Activated CD8-positive, alpha-beta memory T cell treated with anti-CD3 and anti-CD28 coated beads for 36 hours (primary cell): ENCODE measurements at places on chromosomes 4 and X. TPM values are rescaled to one million over a fixed set of nuclear protein-coding genes. Genes with fewer than 3 reads are reported as not detected.

HSPA4L gene
- total RNA-seq: 0.90 TPM

DRD5 gene
- not detected for total RNA-seq

UBE2K gene
- total RNA-seq: 92.5 TPM

HPGD gene
- 1.7 TPM for total RNA-seq

CASP3 gene
- total RNA-seq: 69.2 TPM

DSPP gene
- not detected for total RNA-seq

WDFY3 gene
- 0.96 TPM for total RNA-seq

SOWAHD gene
- total RNA-seq: 0.15 TPM

SHOX gene
- total RNA-seq: not detected

SMPX gene
- total RNA-seq: not detected

DCAF4L1 gene
- 0.36 TPM for total RNA-seq

SULT1B1 gene
- total RNA-seq: 0.13 TPM

SLC49A3 gene
- total RNA-seq: 1.1 TPM

TMEM185A gene
- total RNA-seq: 17.7 TPM

FREM3 gene
- not detected for total RNA-seq

TRIM2 gene
- total RNA-seq: 0.44 TPM

APLN gene
- total RNA-seq: 0.57 TPM

ZDHHC15 gene
- 0.06 TPM for total RNA-seq

MAGEC2 gene
- not detected for total RNA-seq

CLDN2 gene
- not detected for total RNA-seq

AVPR2 gene
- total RNA-seq: not detected

GAGE12H gene
- total RNA-seq: not detected

FAM47A gene
- not detected for total RNA-seq

CYLC1 gene
- not detected for total RNA-seq

GC gene
- total RNA-seq: not detected

AMOT gene
- 1.7 TPM for total RNA-seq

TNMD gene
- total RNA-seq: not detected

OFD1 gene
- total RNA-seq: 22.9 TPM

TCEAL6 gene
- total RNA-seq: not detected

SSX4 gene
- not detected for total RNA-seq

HDAC6 gene
- total RNA-seq: 48.9 TPM

IGSF1 gene
- not detected for total RNA-seq

SPATA4 gene
- total RNA-seq: not detected

FGB gene
- total RNA-seq: not detected
